ENCODE measurements at places on chromosomes 6 and 20. TPM values are rescaled to one million over a fixed set of nuclear protein-coding genes. Genes with fewer than 3 reads are reported as not detected.

DNA sequence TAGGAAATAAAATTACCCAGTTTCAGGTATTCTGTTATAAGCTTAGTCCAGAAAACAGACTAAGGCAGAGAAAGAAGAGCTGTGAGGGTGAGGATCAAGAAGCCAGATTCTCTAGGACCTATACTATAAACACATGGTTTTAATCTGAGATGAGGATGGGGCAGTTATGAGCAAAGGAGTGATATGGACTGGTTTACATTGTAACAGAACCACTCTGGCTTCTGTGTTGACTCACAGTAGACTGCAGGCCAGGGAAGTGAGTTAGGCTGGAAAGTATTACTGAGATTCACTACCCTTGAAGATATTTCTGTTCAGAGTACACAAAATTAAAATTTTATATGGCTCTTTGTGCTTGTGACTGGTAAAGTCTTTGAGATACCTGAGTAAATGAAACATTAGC lies 3.2 kb upstream of the RWDD1 start:
- no peak overlapping the region for H3K4me3 ChIP-seq
- H3K4me1 ChIP-seq = peaks cover 18% of the 10 kb centered on the region
- no peak overlapping the region for H3K27ac ChIP-seq
- no peaks in the 10 kb centered on the region for H3K36me3 ChIP-seq
- DNase-seq = no peak

- H3K4me3 ChIP-seq = no peak overlapping the region
- H3K27me3 ChIP-seq = no peaks in the 10 kb centered on the region
- no peak overlapping the region for H3K27ac ChIP-seq
- H3K36me3 ChIP-seq = no peaks in the 10 kb centered on the region
- peaks cover 29% of the 10 kb centered on the region for H3K4me1 ChIP-seq
Measured at GRCh38 chr6:79872303-79872702, 75.0 kb downstream of the ELOVL4 start.

Gene MUCL3
- total RNA-seq = 0.52 TPM

Gene TCEA2
- total RNA-seq = 17.5 TPM

DNA sequence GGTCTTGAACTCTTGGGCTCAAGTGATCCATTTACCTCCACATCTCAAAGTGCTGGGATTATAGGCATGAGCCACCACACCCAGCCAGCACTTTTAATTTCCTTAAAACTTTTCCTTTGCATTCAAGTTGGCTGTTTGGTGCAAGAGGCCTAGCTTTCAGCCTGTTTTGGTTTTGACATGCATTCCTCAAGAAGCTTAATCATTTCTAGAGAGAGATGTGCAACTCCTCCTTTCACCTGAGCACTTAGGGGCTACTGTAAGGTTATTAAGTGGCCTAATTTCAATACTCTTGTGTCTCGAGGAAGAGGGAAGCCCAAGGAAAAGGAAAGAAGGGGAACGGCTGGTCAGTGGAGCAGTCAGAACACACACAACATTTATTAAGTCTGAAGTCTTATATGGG lies 13.8 kb upstream of the BLOC1S5 start:
- H3K27ac ChIP-seq = no peak overlapping the region
- H3K4me3 ChIP-seq = no peak overlapping the region

- H3K4me1 ChIP-seq = no peaks in the 10 kb centered on the region
- no peaks in the 10 kb centered on the region for H3K27me3 ChIP-seq
- no peak for DNase-seq
- peaks cover 20% of the 10 kb centered on the region for H3K36me3 ChIP-seq
- H3K27ac ChIP-seq = no peak overlapping the region
Measured at GRCh38 chr20:51600016-51600420, 57.5 kb upstream of the NFATC2 start.

Measured in body of pancreas (tissue), 4 donors.